ENCODE measurements at places on chromosomes 6 and 20. TPM values are rescaled to one million over a fixed set of nuclear protein-coding genes. Genes with fewer than 3 reads are reported as not detected.

GRCh38 chr6:33988121-33989015 lies 157.5 kb downstream of the GRM4 start:
- no peak overlapping the region for H3K4me3 ChIP-seq
- H3K4me1 ChIP-seq, result no peaks in the 10 kb centered on the region
- H3K27ac ChIP-seq, result no peak overlapping the region
- DNase-seq, result no peak
- H3K36me3 ChIP-seq, result no peaks in the 10 kb centered on the region
- H3K27me3 ChIP-seq, result no peaks in the 10 kb centered on the region

DNA sequence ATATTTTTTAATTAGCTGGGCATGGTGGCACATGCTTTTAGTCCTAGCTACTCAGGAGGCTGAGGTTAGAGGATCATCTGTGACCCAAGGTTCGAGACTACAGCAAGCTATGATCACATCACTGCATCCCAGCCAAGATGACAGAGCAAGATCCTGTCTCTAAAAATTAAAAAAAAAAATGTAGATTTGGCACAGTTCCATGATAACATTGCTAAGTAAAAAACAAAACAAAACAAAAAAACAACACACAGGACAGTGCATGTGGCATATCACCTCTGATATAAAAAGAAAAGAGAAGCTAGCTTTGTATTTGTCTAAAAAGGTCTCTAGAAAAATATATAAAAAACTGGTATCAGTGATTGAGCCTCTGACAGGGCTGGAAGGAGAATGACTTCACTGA lies 24.6 kb downstream of the RNF24 start:
- no peaks in the 10 kb centered on the region for H3K27me3 ChIP-seq
- H3K4me1 ChIP-seq, result peaks cover 23% of the 10 kb centered on the region
- no peak overlapping the region for H3K4me3 ChIP-seq
- H3K36me3 ChIP-seq, result no peaks in the 10 kb centered on the region

- H3K36me3 ChIP-seq, result no peaks in the 10 kb centered on the region
- H3K27me3 ChIP-seq, result no peaks in the 10 kb centered on the region
- peaks cover 8% of the 10 kb centered on the region for H3K4me1 ChIP-seq
- no peak for DNase-seq
Measured at GRCh38 chr6:89269981-89270380, 45.1 kb downstream of the GABRR2 start.

GRCh38 chr6:137119196-137120104 lies 54.0 kb downstream of the IL22RA2 start:
- no peaks in the 10 kb centered on the region for H3K4me1 ChIP-seq
- H3K27ac ChIP-seq, result no peak overlapping the region
- H3K27me3 ChIP-seq, result no peaks in the 10 kb centered on the region

DNA sequence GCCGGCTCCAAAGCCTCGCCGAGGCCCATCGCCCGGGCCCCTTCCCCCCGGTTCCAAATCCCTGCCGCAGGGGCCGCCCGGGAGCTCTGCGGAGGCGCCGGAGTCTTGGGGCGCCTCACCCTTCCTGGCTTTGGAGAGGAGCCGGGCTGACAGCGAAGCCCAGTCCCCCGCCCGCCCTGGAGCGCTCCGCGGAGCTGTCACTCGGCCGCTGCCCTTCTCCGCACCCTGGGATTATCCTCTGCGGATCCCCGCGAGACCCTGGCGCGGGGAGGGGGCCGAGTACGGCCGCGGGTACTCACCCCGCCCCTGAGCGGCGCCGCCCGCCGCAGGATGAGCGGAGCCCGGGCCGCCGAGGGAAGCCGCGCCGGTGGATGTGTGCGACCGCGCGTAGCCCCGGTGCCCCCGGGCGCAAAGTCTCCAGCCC lies 343 bp downstream of the SNAP91 start:
- peak overlapping the region; percentile 52 for H3K27ac ChIP-seq
- H3K4me3 ChIP-seq, result peak overlapping the region; percentile 63
- DNase-seq, result no peak
- no peaks in the 10 kb centered on the region for H3K36me3 ChIP-seq
- peaks cover 12% of the 10 kb centered on the region for H3K27me3 ChIP-seq
- peaks cover 21% of the 10 kb centered on the region for H3K4me1 ChIP-seq

DNA sequence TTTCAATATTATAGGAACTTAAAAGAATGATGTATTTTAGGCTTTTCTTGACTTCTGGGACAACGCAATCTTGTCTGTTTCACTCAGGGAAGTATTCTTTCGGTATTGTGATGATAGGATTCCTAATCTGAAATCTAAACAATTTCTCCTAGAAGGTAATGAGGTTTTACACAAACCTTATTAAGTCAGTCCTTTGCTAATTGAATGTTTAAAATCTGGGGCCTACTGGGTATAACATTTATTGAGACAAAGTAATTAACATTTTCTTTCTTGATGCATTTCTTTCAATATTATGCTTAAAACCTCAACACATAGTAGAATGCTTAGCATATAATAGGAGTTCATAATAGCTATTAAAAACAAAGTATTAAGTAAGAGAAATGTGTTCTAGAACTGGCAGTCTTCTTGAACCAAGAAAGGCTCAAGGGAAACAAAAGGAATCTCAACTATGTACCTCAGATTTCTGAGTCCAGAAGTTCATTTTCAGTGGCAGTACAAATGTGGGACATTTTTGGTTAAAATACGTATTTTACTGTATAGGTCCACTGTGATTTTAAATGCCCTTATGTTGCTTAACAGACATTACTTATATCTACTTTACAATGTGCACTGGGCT lies 121.4 kb upstream of the BMP2 start:
- no peak overlapping the region for H3K27ac ChIP-seq
- no peaks in the 10 kb centered on the region for H3K4me1 ChIP-seq
- no peak overlapping the region for H3K4me3 ChIP-seq
- no peaks in the 10 kb centered on the region for H3K36me3 ChIP-seq
- DNase-seq, result no peak
- H3K27me3 ChIP-seq, result no peaks in the 10 kb centered on the region

DNA sequence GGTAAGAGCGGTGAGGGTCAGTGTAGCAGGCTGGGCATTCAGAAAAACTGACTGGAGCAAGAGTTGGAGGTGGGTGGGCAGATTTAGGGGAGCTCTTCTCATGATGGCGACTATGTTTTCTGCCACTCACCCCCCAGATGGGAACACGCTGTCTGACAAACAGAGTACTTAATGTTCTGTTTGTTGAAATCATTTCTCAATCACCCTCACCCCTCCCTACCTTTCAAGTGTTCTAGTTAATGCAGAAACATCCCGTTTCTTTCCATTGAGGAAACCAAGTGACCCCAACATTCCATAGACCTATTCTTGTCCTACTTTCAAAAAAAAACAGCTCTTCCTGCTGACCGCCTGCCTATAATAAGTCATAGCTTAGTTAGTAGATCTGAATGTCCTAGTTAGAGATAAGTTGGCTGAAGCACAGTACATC lies 132.5 kb upstream of the NEDD9 start:
- DNase-seq, result no peak
- H3K4me1 ChIP-seq, result peaks cover 29% of the 10 kb centered on the region
- no peaks in the 10 kb centered on the region for H3K27me3 ChIP-seq
- H3K4me3 ChIP-seq, result no peak overlapping the region

- no peak overlapping the region for H3K4me3 ChIP-seq
- H3K36me3 ChIP-seq, result no peaks in the 10 kb centered on the region
- H3K27me3 ChIP-seq, result no peaks in the 10 kb centered on the region
- no peak for DNase-seq
- H3K27ac ChIP-seq, result no peak overlapping the region
Measured at GRCh38 chr6:34519971-34520644, 36.0 kb downstream of the SPDEF start.

GRCh38 chr6:160337991-160338390 lies 10.2 kb upstream of the SLC22A3 start:
- no peaks in the 10 kb centered on the region for H3K27me3 ChIP-seq
- H3K27ac ChIP-seq, result no peak overlapping the region
- no peak for DNase-seq
- H3K36me3 ChIP-seq, result no peaks in the 10 kb centered on the region

DNA sequence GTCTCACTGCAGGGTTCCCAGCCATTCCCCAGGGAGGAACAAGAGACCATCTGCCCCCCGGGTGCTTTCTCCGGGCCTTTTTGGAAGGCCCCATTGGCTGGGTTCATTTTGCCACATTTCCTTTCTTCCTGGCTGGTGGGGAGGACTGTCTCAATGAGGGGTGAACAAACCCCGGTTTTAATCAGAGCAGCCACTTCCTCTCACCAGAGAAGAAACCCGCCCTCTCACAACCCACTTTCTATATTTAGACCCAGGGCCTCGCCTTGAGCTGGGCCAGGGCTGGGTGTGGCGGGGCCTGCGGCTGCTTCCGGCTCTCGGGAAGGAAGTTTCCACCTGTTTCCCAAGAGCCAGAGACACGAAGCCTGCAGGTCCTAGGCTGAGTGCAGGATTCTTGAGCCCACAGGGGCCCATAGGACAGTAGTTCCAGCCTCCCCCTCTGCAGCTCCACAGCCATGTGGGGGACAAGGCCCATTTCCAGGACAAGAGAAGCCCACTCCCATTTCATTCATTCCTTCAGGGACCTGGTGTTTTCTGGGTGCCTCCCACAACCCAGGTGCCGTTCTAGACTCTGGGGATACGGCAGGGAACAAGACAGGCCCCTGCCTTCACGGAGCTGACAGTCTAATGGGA lies 41.8 kb downstream of the RBM38 start:
- no peak overlapping the region for H3K4me3 ChIP-seq
- DNase-seq, result no peak
- no peaks in the 10 kb centered on the region for H3K36me3 ChIP-seq
- no peaks in the 10 kb centered on the region for H3K27me3 ChIP-seq

- no peak for DNase-seq
- H3K4me1 ChIP-seq, result no peaks in the 10 kb centered on the region
- H3K27me3 ChIP-seq, result no peaks in the 10 kb centered on the region
- no peak overlapping the region for H3K4me3 ChIP-seq
- H3K36me3 ChIP-seq, result no peaks in the 10 kb centered on the region
- no peak overlapping the region for H3K27ac ChIP-seq
Measured at GRCh38 chr20:33897313-33897912, 86.3 kb downstream of the CHMP4B start.

DNA sequence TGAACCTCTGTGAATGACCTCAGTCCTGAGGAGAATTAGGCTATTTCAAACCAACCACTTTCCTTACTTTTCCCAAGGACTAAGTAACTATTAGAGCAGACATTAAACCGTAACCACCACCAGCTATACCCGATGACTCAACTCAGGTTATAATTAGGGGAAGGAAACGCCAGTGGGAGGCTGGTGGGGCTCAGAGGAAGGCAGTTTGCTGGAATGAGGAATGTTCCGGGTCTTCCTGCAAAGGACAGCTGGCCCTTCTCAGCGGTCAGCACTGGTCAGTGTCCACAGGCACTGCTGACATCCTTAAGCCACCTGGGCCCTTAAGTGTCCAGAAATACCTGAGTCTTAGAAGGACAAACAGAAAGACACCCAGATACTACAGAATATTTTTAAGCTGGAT lies 515.2 kb downstream of the MAFB start:
- no peak overlapping the region for H3K27ac ChIP-seq
- DNase-seq, result no peak
- no peaks in the 10 kb centered on the region for H3K36me3 ChIP-seq
- no peaks in the 10 kb centered on the region for H3K4me1 ChIP-seq

DNA sequence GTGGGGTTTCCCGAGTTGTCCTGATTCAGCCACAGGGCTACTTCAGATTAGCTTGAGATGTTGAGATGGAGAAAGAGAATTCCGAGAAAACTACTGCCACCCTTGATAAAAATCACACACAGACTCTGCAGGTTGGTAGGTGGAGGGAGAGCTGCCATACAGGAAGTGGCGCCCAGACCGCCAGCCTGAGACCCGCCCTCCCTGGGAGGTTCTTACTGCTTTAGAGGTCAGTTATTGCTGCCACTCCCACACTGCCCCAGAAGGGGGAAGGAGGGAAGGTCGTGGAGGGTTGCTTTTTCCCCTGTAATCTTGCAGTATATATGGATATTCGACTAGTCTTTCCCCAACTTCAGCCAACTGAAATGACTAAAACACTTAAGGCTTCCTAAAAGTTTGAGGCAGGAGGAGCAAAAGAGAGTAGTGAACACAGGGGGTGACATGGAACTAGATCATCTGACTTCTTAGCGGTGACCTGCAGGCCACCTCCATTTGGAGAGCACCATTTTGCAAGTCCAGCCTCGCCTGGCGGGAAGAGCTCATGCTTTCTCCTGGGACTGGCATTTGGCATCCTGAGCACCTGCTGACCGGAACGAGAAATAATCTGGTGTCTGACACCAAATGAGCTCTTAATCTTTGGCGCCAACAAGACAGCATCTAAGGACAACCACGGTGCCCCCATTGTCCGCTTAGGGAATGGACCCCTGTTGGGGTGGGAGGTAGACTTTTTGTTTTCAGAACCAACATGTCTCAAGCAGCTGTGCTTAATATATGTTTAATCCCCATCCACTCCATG lies 35.7 kb upstream of the SLC22A1 start:
- peaks cover 100% of the 10 kb centered on the region for H3K36me3 ChIP-seq
- no peak for DNase-seq
- no peak overlapping the region for H3K4me3 ChIP-seq
- H3K27me3 ChIP-seq, result no peaks in the 10 kb centered on the region
- peaks cover 8% of the 10 kb centered on the region for H3K4me1 ChIP-seq

DNA sequence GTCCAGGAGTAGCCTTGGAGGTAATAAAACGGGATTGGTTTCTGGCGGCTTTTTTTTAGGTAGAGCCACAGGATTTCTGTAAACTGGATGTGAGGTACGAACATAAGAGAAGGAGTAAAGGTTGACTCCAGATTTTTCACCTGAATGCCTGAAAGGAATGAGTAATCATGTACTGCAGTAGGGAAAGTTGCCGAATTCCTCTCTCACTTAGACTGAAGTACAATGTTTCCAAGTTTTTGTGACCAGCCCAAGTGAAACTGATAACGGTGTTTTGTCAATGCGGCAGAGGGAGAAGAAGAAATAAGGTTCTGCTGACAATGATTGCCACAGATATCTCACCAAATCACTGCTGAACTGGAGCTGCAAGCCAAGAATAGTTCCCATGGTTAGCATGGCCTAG lies 75.0 kb downstream of the VTA1 start:
- DNase-seq, result no peak
- H3K36me3 ChIP-seq, result no peaks in the 10 kb centered on the region
- H3K27me3 ChIP-seq, result no peaks in the 10 kb centered on the region
- H3K4me1 ChIP-seq, result no peaks in the 10 kb centered on the region

The CTAGE9 gene
- total RNA-seq, result not detected

The BHLHE23 gene
- total RNA-seq, result not detected

The TCF21 gene
- 44.5 TPM for total RNA-seq

The ME1 gene
- 18.1 TPM for total RNA-seq
